ENCODE measurements at places on chromosomes 4 and X. TPM values are rescaled to one million over a fixed set of nuclear protein-coding genes. Genes with fewer than 3 reads are reported as not detected.

GRCh38 chrX:47587091-47587891 lies 5.1 kb downstream of the TIMP1 start:
- no peaks in the 10 kb centered on the region for H3K4me1 ChIP-seq
- H3K27me3 ChIP-seq, result no peaks in the 10 kb centered on the region
- H3K4me3 ChIP-seq, result no peak overlapping the region
- no peak for DNase-seq
- no peaks in the 10 kb centered on the region for H3K36me3 ChIP-seq
- H3K27ac ChIP-seq, result no peak overlapping the region

GRCh38 chr4:156635051-156635450 lies 336.5 kb downstream of the PDGFC start:
- H3K4me1 ChIP-seq, result peaks cover 24% of the 10 kb centered on the region
- H3K36me3 ChIP-seq, result no peaks in the 10 kb centered on the region
- DNase-seq, result no peak
- no peaks in the 10 kb centered on the region for H3K27me3 ChIP-seq
- no peak overlapping the region for H3K27ac ChIP-seq

DNA sequence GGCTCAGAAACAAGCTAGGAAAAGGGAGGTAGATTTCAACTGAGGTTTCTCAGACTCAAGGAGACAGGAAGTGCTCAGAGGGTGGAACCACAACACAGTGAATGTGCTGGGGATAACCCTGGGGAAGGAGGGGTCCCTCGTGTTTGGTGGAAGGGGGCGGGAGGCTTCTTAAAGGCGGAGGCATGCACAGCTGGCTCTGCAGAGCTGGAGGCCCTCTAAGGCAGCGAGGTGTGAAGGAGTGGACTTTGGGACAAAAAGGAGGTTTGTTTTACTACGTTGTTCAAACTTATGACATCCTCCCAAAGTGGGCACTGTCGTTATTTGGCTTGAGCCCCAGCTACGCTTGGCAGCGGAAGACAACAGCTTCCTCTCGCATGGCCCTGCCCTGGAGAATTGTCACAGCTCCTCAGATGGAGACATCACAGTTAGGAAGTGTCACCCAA lies 21.7 kb upstream of the MTM1 start:
- no peak overlapping the region for H3K4me3 ChIP-seq
- no peak for DNase-seq
- no peaks in the 10 kb centered on the region for H3K4me1 ChIP-seq
- H3K36me3 ChIP-seq, result no peaks in the 10 kb centered on the region
- peak overlapping the region; percentile 83 for H3K27ac ChIP-seq

DNA sequence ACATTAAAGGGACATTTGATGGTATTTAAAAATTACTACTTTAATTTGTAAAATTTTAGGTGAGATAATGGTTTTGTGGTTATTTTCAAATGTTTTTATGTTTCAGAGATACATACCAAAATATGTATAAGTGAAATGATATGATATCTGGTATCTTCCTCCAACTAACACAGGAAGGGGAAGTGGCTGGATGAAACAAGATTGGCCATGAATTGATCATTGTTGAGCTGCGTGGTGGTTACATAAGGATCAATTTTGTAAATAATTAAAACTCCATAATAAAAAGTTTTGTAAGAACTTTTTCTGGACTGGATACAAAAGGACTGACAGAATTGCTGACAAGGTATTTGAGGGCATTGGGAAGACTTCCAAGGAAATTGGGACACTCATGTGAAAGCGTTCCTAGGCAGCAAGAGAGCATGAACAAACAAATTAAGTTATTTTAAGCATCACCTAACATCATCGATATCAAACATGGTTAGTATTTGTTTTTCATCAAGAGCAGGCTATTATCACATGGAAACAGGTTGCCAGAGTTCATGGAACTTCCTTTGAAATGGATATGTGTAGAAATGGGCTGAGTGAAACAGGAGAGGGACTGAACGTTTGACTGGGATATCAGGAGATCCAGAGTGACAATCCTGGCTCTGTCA lies 4.4 kb upstream of the PGM2 start:
- H3K4me3 ChIP-seq, result no peak overlapping the region
- no peak overlapping the region for H3K27ac ChIP-seq
- H3K27me3 ChIP-seq, result no peaks in the 10 kb centered on the region
- no peak for DNase-seq

- peak overlapping the region; percentile 17 for H3K27ac ChIP-seq
- H3K36me3 ChIP-seq, result no peaks in the 10 kb centered on the region
- DNase-seq, result no peak
- no peaks in the 10 kb centered on the region for H3K27me3 ChIP-seq
Measured at GRCh38 chr4:30875658-30876269, 155.6 kb downstream of the PCDH7 start.

DNA sequence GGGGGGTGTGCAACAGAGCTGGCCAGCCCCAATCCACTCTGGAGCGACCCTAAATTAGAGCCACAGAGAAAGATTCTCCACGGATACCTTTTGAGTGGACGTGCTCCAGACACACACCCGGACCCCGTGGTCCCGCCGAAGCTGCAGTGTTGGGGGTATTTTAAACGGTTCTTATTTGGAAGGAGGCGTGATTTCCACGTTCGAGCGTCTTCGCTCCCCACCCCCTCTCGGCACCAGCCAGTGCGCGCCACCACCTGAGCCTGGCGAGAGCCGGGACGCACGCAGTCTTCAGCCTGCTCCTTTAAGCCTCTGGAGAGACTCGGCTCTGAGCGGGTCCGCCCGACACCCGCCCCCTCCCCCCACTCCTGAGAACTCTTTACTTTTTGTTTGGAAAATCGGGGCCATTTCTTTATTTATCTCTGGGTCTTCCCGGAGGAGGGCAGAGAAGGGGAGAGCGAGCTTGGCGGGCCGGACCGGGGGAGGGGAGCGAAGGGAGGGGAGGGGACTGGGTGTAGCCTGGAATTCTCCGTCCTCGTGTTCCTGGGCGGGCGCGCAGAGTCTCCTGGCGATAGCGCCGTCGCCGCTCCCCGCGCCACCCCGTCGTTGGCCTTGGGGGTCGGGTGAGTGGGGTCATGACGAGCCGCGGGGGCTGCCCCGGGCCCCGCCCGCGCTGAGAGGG lies 668 bp upstream of the PTCHD1 start:
- peak overlapping the region; percentile 45 for H3K4me3 ChIP-seq
- peak; percentile 71 for DNase-seq
- no peaks in the 10 kb centered on the region for H3K4me1 ChIP-seq
- H3K36me3 ChIP-seq, result no peaks in the 10 kb centered on the region
- H3K27ac ChIP-seq, result peak overlapping the region; percentile 70

- H3K27ac ChIP-seq, result no peak overlapping the region
- H3K36me3 ChIP-seq, result no peaks in the 10 kb centered on the region
- no peaks in the 10 kb centered on the region for H3K27me3 ChIP-seq
- peaks cover 33% of the 10 kb centered on the region for H3K4me1 ChIP-seq
- no peak overlapping the region for H3K4me3 ChIP-seq
Measured at GRCh38 chr4:105992641-105993305, 97.5 kb downstream of the NPNT start.

GRCh38 chrX:135295238-135295943 lies 13.9 kb upstream of the ETDC start:
- no peak overlapping the region for H3K27ac ChIP-seq
- no peaks in the 10 kb centered on the region for H3K4me1 ChIP-seq
- no peaks in the 10 kb centered on the region for H3K27me3 ChIP-seq
- DNase-seq, result no peak

ARMCX4 gene
- 13.2 TPM for total RNA-seq

SMIM9 gene
- not detected for total RNA-seq

P2RY4 gene
- 1.7 TPM for total RNA-seq

PHKA1 gene
- total RNA-seq, result 9.7 TPM

NMU gene
- total RNA-seq, result not detected

All from sigmoid colon (tissue), 7 donors.